ENCODE measurements at places on chromosomes 16 and 17. TPM values are rescaled to one million over a fixed set of nuclear protein-coding genes. Genes with fewer than 3 reads are reported as not detected.

GRCh38 chr17:41678411-41678906 is 10.2 kb upstream of the EIF1 start:
- no peak for DNase-seq

DNA sequence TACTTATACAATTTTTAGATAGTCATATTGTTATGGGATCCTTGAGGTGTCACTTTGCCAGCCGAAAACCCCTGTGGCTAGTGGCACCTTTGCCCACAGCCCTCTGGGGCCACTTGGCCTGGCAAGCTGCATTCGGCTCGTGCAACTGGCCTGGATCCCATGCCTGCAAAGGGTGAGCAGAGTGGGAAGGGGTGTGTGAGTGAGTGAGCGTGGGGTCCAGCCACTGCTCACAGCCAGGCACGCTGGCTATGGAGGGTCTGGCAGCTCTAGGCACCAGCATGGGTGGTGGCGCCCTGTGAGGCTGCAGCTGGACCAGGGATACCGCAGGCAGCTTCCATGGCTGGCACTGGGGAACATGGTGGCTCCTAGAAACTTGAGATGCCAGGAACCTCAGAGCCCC is 49.0 kb downstream of the ESRP2 start:
- DNase-seq: no peak

DNA sequence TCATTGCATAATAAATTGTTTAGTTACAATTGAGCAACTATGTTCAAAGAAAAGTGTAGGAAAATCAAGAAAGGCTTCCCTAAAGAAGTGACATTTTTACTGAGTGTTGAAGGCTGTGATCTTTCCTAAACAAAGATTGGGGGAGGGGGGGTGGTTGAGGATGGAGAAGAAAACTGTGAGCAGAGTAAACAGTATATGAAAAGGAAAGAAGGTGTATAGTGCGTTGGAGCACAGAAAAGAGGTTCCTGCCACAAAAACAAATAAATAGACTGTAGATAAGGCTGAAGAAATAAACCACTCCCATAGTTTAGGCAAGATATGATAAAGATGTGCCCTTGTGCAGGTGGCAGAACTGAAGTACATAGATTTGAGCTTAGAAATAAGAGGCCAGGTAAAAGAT is 8.5 kb downstream of the ABCA10 start:
- no peak for DNase-seq

DNA sequence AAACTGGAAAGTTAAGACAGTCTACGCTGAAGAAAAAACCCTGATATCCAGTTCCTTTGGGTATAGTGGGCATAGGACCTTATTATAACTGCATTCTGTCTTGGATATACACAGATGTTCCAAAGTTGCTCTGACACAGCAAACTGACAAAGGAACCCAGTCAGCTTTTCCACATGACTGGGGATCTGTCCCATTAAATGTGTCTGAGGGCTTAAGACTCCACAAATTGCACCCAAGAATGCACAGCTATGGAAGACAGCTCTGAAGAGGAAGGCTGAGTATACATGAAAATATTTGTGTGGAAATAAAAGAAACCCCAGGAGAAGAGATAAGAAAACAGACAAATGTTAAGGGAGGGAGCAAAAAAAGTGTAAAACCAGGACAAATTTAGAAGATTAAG is 114.1 kb downstream of the SPAG9 start:
- no peak for DNase-seq

DNA sequence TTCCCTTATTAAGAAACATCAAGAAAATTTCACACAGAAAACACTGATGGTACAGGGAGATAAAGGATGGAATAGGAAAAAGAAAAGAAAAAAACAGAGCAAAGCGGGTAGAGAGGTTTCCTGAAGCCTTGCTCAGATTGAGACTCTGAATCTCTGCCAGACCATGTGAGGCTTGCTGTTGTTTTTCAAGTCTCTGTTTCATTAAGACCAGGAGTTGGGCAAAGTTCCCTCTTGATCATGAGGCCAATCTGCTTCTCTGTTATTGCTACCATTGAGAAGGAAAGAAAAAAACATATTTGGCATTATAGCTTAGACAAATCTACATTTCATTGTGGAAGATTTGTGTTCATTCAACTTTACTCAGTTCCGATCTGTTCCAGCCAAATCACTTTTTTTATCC is 201.6 kb upstream of the SOX9 start:
- no peak for DNase-seq

GRCh38 chr16:4328046-4328781 is 12.3 kb downstream of the GLIS2 start:
- no peak for DNase-seq

- DNase-seq: no peak
Observed at GRCh38 chr17:16915752-16916556, 56.0 kb downstream of the TNFRSF13B start.

GRCh38 chr16:57264950-57265371 is 19.5 kb downstream of the PLLP start:
- no peak for DNase-seq

DNA sequence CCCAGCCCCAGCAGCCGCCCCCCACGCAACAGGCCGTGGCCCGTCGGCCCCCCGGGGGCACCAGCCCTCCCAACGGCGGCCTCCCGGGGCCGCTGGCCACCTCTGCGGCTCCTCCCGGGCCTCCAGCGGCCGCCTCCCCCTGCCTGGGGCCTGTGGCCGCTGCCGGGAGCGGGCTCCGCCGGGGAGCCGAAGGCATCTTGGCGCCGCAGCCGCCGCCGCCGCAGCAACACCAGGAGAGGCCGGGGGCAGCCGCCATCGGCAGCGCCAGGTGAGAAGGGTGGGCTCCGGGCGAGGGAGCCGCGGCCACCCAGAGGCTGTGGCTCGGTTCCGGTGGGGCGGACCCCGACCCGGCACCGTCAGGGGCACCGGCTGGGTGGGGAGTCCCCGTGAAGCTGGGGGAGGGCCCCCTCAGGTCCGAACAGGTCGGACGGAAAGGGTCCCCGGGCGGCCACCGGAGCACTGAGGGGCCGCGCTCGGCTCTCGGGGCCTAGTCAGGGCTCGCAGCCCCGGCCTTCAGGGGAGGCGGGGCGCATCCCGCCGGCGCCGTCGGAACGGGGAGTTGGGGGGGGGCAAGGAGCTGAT is 583 bp downstream of the ATXN2L start:
- no peak for DNase-seq

GRCh38 chr16:12152740-12153139 is 176.2 kb downstream of the SNX29 start:
- no peak for DNase-seq

DNA sequence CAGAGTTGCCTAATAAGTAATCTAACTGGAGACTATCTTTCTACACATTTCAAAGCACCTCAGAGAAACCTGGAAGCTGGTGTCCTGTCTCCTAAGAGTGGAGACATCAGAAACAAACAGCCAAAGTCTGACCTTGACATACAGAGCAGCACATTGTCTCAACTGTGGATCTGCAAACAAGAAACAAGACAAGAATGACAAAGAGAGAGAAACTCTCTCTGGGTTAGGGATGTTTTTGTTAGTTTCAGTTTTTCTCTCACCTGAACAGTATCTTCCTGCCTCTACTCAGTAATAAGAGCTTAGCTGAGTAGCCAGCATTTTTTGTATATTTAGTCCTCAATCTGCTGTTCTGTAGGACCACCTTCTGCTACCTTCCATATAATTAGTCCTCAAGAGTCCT is 8.9 kb downstream of the ZNF597 start:
- no peak for DNase-seq

DNA sequence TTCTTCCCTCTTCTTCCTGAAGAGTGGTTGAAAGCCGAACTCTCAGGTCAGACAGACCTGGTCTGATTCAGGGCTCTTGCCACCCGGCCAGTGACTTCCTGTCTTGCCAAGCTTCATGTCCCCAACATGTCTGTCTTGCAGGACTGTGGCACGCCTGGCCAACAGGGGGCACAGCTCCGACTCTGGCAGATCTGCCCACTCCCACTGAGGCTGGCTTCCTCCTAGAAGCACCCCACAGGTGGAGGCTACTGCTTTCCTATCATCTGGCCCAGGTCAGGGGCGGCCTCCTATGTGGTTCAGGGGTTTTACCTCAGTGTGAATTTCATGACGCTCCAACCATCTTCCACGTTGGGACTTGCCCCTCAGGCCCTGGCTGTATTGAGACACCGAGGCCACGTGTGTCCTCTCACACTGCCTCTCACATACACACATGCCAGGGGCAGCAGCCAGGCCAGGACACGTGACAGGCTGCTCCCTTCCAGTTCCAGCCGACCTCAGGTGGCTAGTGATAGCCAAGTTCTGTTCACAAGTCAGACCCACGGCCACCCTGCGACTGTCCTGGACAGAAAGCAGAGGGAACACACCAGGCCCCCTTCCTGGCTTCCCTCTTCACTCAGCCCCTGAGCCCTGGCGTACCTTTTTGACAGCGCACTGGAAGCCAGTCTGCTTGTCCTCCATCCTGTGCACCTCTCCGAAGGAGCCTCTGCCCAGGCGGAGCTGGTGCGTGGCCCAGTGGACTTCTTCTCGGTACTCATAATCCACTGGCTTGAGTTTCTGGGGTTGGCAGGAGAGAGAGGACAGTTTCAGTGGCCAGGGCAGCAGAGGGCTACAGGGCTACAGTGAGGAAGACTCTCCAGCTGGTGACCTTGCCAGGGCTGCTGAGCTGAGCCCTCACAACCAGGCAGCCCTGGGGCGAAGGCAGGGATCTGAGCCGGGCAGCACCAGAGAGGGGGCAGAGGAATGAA is 22.6 kb upstream of the SPATA32 start:
- DNase-seq: no peak

DNA sequence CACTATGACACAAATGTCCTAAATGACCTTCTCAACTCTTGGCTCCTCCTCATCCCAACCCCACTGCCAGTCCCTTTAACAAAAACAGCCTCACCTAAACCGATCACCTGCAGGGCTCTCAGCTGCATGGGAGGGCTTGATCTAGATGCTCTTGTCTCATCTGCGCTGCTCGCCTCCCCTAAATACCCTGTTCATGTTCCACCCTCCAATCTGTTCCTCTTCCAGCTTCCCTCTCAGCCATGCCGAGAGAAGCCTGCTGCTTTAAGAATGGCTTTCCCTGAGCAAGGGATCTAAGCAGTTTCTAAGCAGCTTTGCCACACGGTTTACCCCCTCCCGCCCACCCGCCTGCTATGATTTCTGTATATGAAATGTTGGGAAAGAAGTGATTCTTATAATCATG is 23.7 kb downstream of the PIPOX start:
- no peak for DNase-seq

- DNase-seq: no peak
Observed at GRCh38 chr16:2398520-2398919, 30.7 kb upstream of the CCNF start.

GRCh38 chr16:57803134-57803990 is 1.1 kb upstream of the KIFC3 start:
- peak; percentile 69 for DNase-seq

GRCh38 chr17:19414396-19415280 is 3.6 kb downstream of the RNF112 start:
- DNase-seq: no peak

- no peak for DNase-seq
Observed at GRCh38 chr16:56041556-56042140, 149.6 kb upstream of the GNAO1 start.

DNA sequence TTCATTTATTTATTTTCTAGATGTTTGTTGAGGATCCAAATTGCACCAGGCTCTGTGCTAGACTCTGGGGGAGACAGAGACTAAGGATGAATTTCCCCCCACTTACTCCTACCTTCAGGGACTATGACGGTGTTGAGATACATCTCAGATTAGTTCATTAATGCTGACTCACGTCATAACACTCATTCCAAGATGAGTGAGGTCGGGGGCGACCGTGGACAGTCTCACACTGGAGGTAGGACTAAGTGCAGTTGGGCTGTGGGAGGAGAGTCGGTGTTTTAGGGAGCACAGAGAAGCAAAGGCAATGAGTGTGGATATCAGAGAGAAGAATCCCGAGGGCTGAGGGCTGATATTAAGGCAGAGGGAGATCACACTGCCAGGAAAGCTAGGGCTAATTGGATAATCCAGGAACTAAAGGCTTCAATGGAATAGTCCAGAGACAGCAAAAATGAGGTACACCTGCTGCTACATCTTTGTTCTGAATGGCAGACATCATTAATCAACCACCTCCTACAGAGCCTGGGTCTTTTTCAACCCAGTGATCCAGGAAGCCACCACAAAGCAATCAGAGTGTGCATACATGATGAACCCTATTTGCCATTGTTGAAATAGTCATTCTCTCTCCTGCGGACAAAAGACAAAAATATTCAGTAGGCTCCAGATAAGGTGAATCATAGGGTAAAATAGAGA is 38.6 kb upstream of the CACNG4 start:
- DNase-seq: no peak

DNA sequence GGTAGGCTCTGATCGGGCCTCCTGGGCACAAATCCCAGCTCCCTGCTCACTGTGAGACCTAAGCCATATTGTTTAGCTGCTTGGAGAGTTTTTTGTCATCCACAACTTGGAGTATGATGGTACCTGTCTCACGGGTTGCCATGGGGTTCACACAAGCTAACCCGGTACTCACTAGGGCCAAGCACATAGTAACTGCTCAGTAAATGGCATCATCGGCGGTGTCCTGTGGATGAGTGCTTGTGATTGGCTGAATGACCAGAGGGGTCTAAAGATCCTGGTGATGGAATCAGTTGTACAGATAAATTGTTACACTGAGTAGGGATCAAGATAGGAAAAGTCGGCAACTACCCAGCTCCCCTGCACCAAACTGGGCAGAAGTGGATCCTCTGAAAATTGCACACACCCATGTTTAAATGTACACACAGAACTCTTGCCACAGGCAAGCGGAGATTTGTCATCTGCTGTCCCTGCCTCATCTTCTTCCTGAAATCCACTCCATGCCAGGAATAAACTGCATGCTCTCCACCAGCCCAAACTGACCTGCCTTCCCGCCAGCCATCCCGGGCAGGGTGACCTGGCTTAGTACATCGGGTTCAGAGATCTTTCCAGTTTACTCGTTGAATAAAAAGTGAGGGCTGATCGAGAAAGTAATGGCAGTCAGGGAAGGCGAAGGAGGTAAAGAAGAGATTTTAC is 6.5 kb downstream of the MAPT start:
- DNase-seq: no peak

MKS1 gene
- total RNA-seq: 15.8 TPM

SLC13A2 gene
- total RNA-seq: 0.06 TPM

TCAP gene
- total RNA-seq: 0.30 TPM

ZSCAN10 gene
- not detected for total RNA-seq

SUZ12 gene
- 17.3 TPM for total RNA-seq

C16orf86 gene
- total RNA-seq: 2.8 TPM

TMEM114 gene
- total RNA-seq: 0.79 TPM
